OCI-M1 (cell line): ENCODE measurements at places on chromosomes 7 and 10.
A peak's percentile ranks its signal among the peaks of the same experiment; 100 is the strongest.

- peak; percentile 63 for DNase-seq
Measured at GRCh38 chr7:142603870-142604448, 145.3 kb upstream of the PRSS1 start.

GRCh38 chr7:32427769-32428291 is 62.4 kb downstream of the LSM5 start:
- DNase-seq: peak; percentile 1

DNA sequence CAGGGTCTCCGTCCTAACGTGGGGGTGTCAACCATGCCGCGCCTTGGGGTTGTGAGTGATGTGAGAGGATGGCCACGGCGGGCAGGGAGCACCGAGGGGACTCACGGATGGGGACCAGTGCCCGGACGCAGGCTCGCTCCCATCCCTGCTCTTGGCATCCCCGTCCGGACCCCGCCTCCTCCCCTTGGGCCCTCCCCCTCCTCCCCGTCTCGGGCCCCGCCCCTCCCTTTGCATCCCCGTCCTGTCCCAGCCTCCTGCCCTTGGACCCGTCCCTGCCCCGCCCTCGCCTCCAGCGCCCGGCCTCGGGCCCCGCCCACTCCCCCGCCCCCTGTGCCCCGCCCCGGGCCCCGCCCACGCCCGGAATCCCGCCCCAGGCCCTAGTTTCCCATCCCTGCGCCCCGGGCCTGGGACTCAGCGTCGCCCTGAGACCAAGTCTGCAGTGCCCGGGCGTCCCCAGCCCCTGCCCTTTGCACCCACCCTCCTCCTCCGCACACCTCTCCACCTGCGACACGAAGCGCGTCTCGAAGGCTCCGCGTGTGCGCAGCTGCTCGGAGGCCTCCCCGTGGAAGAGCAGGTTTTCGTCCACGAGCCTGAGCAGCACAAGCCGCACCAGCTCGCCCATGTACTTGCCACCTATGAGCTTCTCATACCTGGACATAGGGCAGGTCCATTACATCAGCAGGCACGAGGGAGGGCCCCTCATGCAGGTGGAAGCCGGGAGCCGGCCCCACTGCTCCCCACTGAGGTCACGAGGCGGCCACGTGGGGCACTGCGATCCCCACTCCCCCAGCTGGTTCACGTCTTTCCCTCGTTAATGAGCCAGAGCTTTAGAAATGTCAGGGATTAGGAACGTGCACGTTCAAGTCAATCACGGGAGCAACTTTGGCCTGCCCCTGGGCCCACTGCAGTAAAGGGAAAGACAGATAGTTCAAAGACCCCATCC is 5.1 kb upstream of the MYL7 start:
- DNase-seq: no peak

GRCh38 chr7:42460933-42461332 is 223.9 kb upstream of the GLI3 start:
- DNase-seq: no peak

- no peak for DNase-seq
Measured at GRCh38 chr7:30927040-30927439, 15.4 kb downstream of the AQP1 start.

- DNase-seq: no peak
Measured at GRCh38 chr10:79147306-79147705, 78.5 kb downstream of the ZMIZ1 start.

DNA sequence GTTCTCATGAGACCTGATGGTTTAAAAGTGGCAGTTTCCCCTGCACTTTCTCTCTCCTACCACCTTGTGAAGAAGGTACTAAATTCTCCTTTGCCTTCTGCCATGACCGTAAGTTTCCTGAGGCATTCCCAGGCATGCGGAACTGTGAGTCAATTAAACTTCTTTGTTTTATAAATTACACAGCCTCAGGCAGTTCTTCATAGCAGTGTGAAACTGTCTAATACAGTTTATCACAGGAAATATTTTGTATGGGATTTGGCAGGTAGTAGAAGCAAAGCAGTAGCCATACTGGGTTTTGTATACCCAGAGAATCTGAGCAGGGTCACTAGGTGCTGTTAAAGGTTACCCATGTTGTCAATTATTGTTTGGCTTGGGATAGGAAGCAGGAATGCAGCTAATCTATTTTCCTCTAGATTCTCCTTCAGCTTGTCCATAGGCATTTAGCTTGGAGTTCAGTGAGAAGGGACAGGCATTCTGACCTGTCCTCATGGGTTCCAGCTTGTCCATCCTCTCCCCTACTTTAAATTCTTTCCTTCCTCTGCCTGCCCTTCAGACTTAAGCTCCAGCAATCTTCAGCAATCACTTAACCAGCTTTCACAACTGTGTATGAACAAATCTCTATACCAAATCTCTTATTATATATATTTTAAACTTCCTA is 186.7 kb downstream of the PCLO start:
- DNase-seq: no peak

DNA sequence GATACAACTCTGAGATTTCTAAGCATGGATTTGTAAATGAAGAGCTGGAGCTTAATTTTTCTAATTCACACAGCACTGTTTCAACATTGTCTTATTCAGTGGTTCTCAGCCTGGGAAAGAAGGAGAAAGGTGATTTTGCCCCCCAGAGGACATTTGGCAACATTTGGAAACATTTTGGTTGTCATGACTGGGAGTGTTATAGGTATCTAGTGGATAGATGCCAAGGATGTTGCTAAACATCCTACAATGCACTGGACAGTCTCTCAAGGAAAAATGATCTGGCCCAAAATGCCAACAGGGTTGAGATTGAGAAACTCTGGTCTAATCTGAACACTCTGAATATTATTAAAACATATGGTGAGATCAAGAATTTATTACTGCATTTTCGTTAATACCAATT is 3.8 kb upstream of the CAV2 start:
- DNase-seq: no peak

DNA sequence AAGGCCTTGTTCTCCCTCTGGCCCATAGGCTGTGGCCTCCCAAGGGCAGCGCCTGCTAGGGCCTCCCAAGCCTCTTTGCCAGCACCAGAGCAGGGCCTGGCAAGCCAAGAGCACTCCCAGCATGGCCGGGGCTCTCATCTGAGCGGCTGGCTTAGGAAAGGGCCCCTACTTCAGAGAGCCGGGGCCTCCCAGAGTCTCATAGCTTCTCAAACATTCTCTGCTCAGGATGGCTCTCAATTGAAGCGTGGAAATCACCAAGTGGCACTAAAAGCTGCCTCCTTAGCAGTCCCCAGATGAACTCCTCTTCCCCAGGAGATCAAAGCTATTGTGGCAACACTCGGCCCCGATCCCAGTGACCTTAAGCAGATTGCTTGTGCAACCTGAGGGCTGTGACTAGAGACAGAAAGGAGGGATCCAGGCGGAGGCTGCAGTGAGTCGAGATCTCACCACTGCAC is 69.4 kb downstream of the FAM53B start:
- DNase-seq: no peak

DNA sequence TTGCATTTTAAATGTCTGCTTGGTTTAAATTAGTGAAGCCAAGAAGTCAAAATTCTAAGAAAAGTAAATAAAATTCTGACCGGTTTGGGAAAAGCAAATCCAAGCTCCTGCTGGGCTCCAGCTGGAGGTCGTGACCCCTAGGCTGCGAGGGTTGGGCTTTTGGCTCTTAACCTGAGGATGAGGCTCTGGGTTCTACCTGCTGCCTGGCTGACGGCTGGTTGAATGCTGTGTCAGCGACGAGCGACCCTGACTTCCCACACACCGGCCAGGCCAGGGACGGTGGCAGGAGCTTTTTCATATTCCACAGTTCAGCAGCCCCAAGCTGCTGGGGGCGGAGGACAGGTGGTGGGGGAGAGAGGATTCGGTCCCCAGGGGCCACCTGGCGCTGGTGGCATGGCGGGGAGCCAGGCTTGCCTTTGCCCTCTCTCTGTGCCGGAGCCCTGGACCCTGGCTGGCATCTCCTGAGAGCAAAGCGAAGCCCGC is 843 bp upstream of the PLPP4 start:
- DNase-seq: no peak

- DNase-seq: no peak
Measured at GRCh38 chr7:8360564-8361153, 72.8 kb upstream of the NXPH1 start.

GRCh38 chr7:89989454-89989853 is 164.8 kb upstream of the STEAP1 start:
- DNase-seq: no peak

DNA sequence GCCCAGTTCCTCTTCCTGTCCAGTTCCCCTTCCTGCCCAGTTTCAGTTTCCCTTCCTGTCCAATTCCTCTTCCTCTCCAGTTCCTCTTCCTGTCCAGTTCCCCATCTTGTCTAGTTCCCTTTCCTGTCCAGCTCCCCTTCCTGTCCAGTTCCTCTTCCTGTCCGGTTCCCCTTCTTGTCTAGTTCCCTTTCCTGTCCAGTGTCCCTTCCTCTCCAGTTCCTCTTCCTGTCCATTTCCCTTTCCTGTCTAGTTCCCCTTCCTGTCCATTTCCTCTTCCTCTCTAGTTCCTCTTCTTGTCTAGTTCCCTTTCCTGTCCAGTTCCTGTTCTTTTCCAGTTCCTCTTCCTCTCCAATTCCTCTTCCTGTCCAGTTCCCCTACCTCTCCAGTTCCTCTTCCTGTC is 68.1 kb upstream of the ADCY1 start:
- DNase-seq: no peak

- no peak for DNase-seq
Measured at GRCh38 chr7:95169678-95170077, 154.7 kb downstream of the PON1 start.

DNA sequence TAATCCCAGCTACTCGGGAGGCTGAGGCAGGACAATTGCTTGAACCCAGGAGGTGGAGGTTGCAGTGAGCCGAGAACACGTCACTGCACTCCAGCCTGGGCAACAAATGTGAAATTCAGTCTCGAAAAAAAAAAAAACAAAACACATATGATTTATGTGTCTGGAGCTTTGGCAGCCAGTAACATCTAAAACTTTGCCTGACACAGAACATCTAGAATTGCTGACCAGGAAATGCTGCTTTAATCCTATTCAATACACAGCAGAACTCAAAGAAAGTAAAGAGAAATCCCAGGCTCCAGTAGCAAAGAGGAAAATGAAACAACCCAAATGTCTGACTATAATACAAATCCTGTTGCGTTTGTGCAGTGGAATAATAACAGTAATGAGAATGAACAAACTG is 4.5 kb upstream of the CCDC6 start:
- no peak for DNase-seq

DNA sequence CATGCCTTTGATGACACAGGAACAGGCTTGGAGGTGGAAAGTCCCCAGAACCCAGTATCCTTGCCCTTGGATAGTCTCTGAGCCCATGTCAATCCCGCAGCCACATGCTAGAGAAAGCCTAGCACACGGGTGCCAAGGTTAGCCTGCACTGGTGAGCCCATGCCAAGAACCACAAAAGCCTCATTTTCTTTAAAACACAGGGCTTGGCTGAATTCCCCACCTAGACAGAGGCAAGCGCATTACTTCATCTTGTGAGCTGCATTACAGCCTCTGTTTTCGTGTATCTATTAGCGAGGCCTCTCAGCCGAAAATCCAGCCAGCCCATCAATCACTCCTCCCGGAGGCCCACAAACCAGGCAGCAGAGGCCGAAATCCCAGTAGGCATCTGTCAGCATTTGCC is 314.9 kb upstream of the AUTS2 start:
- no peak for DNase-seq

GRCh38 chr10:96505150-96506136 is 8.3 kb downstream of the TLL2 start:
- DNase-seq: no peak

DNA sequence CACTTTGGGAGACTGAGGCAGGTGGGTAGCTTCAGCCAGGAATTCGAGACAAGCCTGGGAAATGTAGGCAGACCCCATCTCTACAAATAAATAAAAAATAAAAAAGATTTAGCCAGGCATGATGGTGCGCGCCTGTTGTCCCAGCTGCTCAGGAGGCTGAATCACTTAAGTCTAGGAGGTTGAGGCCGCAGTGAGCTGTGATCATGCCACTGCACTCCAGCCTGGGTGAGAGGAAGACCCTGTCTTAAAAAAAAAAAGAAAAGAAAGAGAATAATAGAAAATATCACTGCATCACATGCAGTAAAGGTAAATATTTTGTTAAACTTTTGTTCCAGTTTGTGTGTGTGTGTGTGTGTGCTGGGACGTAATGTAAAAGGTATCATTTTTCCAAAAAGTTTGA is 3.0 kb downstream of the STRIP2 start:
- DNase-seq: no peak

GRCh38 chr7:22895140-22895827 is 72.6 kb upstream of the TOMM7 start:
- no peak for DNase-seq

GRCh38 chr10:96921655-96922054 is 89.6 kb downstream of the LCOR start:
- no peak for DNase-seq

GRCh38 chr10:102752266-102752930 is 8.7 kb downstream of the WBP1L start:
- no peak for DNase-seq

GRCh38 chr7:137480401-137480800 is 136.9 kb upstream of the PTN start:
- DNase-seq: no peak

- no peak for DNase-seq
Measured at GRCh38 chr7:149245244-149245643, 5.8 kb downstream of the ZNF212 start.

DNA sequence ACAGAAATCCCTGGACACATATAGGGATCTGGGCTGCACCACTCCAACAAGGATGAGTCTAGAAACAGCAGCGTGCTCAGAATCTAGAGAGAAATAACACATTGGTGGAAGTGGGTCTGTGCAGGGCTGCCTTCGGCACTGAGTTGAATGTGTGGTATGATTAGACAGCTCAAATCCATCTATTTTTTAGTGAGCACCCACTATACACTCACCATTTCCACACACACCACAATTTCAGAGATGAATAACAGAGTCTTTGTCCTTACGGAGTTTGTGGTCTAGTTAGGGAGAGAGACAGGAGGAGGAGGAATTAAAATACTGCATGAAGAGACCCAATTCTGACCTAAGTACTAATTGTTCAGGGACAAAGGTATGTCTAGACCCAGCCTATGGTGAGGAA is 44.2 kb downstream of the JAZF1 start:
- DNase-seq: no peak

GRCh38 chr10:6748029-6748428 is 168.0 kb upstream of the PRKCQ start:
- no peak for DNase-seq

GRCh38 chr10:2048337-2048973 is 311.1 kb upstream of the ADARB2 start:
- no peak for DNase-seq

- DNase-seq: no peak
Measured at GRCh38 chr10:52194191-52194590, 119.9 kb upstream of the DKK1 start.

- peak; percentile 83 for DNase-seq
Measured at GRCh38 chr10:124742413-124743190, 1.6 kb downstream of the FAM53B start.

- DNase-seq: no peak
Measured at GRCh38 chr7:128112781-128113221, 81.6 kb upstream of the LRRC4 start.

GRCh38 chr7:149458235-149458634 is 2.6 kb downstream of the ZNF777 start:
- no peak for DNase-seq
